ENCODE measurements at places on chromosomes 2 and 18.

DNA sequence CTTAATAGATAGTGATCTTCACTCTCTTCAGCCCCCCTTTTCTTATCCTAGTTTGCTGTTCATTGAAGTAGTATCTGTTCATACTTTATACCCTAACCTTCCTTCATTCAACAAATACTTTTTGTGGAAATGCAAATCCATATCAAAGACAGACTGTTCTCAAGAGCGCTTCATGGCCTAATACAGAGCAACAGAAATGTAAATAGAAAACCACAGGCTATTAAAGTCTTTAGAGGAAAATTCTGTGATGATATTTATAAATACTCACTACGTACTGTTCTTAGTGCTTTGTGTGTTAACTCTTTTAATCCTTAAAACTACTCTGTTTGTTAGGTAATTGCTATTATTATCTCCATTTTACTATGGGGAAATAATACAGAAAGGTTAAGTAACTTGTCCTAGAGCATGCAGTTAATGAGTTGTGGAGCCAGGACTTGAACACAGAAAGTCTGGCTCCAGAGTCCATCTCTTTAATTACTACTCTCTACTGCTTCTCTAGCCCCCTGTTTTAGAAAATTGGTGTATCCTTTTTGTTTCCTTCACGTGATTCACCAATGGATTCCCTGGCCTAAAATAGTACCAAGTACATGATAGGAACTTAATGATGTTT lies 2.9 kb downstream of the MDH1 start:
- DNase-seq = no peak

GRCh38 chr2:1728821-1729220 lies 15.5 kb downstream of the PXDN start:
- DNase-seq = no peak

DNA sequence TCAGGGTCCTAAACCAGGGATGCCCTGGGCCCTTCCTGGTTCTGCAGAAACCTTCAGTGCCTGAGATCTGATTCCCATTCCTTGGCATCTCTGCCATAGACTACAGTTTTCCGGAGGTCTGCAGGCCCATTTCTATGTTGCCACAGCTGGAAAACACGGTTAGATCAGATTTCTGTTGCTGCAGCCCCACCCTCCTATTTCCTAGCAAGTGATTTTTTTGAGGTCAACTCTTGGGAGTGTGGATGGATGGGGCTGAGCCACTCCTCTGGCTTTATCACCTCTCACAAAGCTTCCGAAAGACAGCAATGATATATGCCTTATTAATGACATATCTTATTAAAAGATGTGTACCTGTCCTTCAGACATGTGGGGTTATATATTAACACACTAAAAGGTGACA lies 56.3 kb downstream of the ZAP70 start:
- DNase-seq = no peak

GRCh38 chr2:224271617-224272236 lies 130.2 kb downstream of the FAM124B start:
- DNase-seq = no peak

DNA sequence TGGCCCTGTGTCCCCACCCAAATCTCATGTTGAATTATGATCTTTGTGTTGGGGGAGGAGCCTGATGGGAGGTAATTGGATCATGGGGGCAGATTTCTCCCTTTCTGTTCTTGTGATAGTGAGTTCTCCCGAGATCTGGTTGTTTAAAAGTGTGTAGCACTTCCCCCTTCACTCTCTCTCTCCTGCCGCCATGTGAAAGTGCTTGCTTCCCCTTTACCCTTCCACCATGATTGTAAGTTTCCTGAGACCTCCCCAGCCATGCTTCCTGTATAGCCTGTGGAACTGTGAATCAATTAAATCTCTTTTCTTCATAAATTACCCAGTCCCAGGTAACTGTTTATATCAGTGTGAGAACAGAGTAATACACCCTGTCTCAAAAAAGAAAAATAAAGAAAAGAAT lies 25.5 kb downstream of the LRRFIP1 start:
- DNase-seq = no peak

GRCh38 chr2:119734047-119734446 lies 25.7 kb upstream of the PTPN4 start:
- DNase-seq = no peak

- DNase-seq = no peak
These were observed 50.3 kb upstream of the ZBTB7C start for GRCh38 chr18:48459465-48459864.

Data from activated CD8-positive, alpha-beta memory T cell treated with anti-CD3 and anti-CD28 coated beads for 48 hours (primary cell).